Suprapubic skin (tissue), 4 donors: ENCODE measurements at places on chromosomes 1 and 21.

DNA sequence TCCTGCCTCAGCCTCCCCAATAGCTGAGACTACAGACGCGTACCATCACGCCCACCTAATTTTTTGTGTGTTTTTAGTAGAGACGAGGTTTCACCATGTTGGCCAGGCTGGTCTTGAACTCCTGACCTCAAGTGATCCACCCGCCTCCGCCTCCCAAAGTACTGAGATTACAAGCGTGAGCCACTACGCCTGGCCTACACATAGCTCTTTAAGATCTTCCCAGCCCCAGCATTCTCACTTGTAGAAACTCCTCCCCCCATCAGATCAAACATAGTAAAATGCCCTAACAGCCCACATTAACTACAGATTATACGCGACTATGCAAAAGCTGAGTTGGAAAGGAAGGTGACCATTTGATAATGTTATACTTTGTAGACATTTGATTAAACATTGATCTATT is 634.8 kb downstream of the MATN1 start:
- no peak for DNase-seq

- no peak for DNase-seq
Observed at GRCh38 chr1:59446257-59446901, 149.5 kb downstream of the FGGY start.

GRCh38 chr21:43347461-43348169 is 79.3 kb downstream of the SIK1 start:
- DNase-seq, result no peak

- no peak for DNase-seq
Observed at GRCh38 chr1:205438213-205439158, 16.6 kb upstream of the LEMD1 start.

GRCh38 chr21:44566403-44566802 is 7.1 kb upstream of the KRTAP10-4 start:
- DNase-seq, result no peak

GRCh38 chr1:24323281-24323680 is 4.1 kb downstream of the GRHL3 start:
- DNase-seq, result no peak

GRCh38 chr1:19258353-19258752 is 6.7 kb downstream of the MRTO4 start:
- DNase-seq, result no peak

DNA sequence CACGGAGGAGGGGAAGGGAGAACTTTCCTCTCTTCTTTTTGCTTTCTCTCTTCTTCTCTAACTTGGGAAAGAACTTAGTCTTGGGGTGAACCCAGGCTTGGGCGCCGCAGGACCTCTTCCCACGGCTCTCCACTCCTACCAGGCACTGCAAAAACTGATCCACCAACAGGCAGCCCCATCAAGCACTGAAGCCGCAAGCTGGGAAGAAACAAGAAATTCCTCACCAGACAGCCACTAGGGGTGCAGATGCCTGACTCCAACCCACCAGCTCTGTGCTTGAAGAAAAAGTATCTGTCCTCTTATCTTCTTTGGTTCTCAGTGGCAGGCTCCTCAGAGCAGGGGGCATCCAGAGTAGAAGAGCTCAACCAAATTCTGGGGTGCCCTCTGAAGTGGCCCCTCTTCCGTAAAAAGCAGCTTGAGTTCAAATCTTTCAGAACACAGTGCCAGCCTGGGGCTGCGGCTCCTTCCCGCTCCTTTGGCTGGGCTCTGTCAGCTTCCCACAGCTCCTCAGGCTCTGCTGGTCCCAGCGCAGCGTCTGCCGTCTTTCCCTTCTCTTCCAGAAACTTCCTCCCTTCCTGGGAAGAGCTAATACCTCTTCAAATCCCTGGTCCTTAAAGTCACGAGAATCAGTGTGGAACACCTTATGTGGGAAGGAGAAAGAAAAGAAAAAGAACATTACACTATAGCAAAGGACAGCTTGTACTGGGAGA is 2.4 kb downstream of the SLC41A1 start:
- no peak for DNase-seq

- no peak for DNase-seq
Observed at GRCh38 chr1:89536555-89537341, 12.1 kb downstream of the LRRC8B start.

- no peak for DNase-seq
Observed at GRCh38 chr1:75470448-75470847, 140.5 kb downstream of the SLC44A5 start.

DNA sequence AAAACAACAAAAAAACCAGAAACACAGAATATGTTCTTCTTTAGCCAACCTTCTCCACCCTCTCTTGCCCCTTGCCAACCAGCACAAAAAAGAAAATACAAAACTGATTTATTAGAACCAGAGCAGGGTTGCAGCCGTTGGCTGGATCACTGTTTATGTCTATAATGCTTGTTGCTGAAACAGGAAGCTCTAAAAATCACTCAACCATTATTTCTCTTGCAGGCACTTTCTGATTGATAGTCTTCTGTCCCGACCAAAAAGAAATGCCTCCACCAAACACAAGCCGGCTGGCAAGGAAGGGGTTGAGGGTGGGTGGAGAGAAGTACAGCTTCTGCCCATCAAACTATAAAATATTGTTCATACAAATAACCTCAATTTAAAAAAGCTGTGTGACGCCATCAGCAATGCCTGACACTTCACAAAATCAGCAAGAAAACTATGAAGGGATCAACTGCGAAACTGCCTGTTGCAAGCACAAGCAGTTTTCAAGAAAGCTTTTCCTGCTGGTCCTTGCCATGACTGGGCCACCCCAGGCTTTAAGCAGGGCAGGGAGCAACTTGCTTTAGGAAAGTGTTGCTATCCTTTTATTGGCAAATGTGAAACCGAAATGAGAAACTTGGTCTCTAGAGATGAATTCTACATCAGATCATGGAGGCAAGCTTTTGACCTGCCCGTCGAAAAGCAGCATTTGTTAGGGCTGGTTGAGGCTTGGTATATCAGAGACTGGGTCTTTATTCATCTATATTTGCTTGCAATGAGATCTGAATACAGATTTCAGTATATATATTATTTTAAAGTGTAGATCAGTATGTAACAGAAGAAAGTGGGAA is 174.2 kb downstream of the RUNX1 start:
- DNase-seq, result no peak

DNA sequence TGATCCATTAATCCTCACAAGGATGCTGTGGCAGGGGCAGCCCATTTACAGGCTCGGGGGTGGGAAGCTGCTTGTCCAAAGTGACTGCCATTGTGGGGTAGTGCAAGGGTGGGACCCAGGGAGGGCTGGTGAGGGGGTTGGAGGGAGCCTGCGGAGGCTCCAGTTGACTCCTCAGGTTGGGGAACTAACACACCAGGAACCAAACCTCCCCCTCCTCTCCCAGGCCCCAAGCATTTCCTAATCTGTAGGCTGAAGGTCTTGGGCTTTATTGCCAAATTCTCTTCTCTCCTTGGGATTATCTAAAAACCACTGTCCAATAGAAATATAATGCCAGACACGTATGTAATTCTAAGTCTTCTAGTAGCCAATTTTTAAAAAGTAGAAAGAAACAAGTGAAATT is 18.2 kb downstream of the IKBKE start:
- no peak for DNase-seq

DNA sequence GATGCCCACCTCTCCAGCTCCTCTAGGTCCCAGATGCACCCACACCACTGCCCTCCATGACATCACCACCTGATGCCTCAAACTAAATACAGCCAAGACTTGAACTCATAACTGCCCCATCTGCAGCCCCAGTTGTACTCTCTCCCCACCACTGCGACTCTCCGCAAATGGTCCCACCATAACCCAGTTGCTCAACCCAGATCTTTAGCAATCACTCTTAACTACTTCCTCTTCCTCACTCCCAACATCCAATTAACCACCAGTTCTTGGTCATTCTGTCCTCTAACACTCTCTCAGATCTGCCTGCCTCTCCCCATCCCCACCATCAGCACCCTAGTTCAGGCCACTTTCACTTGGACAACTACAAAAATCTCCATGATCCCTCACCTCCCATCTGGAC is 36.8 kb upstream of the PLA2G2C start:
- DNase-seq, result no peak

DNA sequence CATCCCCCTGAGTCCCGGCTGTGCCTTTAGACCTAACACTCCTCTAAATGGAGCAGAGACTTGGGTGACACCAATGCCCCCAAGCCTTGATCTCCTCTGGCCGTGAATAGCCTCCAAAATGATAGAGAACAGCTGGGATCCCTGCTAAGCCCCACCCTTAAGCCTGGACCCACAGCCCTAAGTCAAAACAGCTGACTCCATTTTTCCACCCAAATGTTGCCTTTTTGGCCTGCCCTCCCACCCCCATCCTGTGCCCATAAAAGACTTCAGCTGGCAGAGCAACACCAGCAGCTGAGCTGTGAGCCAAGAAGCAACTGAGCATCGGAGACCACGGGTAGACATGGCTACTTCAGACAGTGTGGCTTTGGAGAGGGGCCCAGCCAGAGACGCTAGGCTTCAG is 420.8 kb downstream of the NPHP4 start:
- DNase-seq, result no peak

GRCh38 chr1:236280438-236281197 is 1.1 kb downstream of the ERO1B start:
- no peak for DNase-seq

- no peak for DNase-seq
Observed at GRCh38 chr1:7290971-7291970, 479.8 kb upstream of the VAMP3 start.

DNA sequence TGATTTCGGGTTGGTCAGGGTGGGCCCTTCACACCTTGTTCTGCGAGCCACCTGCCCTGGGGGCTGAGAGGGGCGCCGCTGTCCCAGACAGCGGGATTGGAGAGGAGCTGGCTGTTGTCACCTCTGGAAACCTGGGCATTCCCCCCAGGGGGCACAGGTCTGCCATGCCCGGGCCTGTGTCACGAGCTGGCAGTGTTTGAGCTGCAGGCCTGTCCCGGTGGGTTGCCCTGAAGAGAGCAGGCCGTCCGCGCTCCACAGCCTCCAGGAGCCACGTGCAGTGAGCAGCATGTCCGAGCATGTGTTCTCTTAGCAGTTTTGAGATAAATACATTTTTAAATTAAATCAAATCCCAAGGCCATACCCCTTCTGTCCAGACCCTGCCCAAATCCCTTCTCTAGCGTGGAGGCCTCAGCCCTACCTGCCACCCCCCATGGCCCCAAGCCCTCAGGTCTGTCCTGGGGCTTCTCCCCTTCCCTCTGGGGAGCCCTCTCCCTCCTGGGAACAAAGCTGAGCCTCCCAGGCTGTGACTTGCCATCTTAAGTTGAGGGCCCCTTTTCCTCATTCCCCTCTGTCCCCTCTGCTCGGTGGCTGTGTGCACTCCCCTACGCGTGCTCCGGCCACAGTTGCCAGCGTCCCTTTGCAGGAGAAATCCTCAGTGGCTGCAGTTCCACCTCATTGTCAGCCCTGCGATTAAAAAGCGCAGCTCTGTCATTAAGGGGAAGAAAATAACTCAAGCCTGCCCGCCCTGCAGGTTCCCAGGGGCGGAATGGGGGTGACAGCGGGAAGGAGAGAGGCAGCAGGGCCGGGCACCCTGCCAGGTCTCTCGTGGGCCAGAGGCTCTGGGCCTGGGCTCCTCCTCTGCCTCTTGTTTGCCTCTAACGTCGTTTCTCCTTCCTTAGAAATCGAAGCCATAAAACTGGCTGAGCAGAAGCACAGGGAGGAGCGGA is 26.6 kb downstream of the SLX9 start:
- no peak for DNase-seq

GRCh38 chr21:14554948-14555347 is 8.8 kb upstream of the SAMSN1 start:
- DNase-seq, result no peak

DNA sequence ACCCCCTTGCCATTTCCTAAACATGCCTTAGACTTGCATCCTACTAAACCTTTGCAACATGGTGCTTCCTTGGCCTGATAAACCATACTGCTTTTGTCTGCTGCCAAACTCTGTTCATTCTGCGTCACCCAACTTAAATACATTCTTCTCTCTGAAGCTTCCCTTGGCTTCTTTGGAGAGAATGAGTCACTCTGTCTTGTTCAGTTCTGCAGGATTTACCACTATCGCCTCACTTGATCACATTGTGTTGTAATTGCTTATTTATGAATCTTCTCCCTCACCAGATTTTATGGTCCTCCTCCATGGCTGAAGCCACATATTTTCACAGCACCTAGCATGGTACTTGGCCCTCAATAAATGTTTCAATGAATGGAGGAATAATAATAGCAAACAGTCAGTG is 21.7 kb upstream of the TUT4 start:
- DNase-seq, result no peak

DNA sequence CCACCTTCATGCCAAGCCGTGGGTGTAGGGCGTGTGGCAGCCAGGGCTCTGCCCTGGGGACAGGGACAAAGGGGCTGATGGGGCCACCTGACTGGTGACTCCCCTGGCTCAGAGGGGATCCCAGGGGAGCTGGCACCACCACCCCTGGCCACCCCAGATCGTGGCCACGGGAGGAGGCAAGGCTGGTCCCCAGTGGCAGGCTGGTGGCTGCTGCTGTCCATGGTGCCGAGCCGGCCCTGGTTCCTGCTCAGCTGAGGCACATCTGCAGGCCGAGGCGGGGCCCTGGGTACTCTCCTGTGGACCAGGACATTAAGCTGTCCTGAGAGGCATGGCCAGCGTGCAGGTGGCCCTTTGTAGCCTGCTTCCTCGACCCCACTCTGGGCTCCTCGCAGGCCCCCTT is 6.5 kb downstream of the PLCH2 start:
- DNase-seq, result no peak

GRCh38 chr1:112507921-112508277 is 866 bp upstream of the WNT2B start:
- DNase-seq, result no peak

DNA sequence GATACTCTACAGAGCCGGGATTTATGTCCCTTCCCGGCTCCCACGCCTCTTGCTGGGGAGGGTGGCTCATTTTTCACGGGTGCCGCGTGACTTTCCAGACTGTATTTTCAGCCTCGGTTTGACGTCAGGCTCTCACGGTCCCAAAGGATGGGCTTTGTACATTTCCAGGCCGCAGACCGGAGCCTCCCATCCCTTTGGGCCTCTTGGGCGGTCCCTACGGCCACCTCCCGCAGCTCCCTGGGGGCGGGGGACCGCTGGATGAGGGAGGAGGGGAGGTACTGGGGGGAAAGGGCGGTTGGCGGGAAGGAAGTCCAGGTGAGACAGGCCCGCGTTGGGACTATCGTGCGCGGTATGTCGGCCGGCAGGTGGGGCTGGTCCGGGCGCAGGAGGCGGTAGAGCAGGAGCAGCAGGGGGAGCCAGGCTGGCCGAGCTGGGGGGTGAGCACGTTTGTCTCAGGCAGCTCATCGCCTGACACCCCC is 17.9 kb downstream of the UBL4B start:
- no peak for DNase-seq

- no peak for DNase-seq
Observed at GRCh38 chr1:46113948-46114347, 18.5 kb downstream of the PIK3R3 start.

GRCh38 chr1:58781541-58782177 is 2.2 kb downstream of the JUN start:
- DNase-seq, result peak; percentile 84

GRCh38 chr1:98969798-98970490 is 34.7 kb downstream of the PLPPR5 start:
- DNase-seq, result no peak
